ENCODE measurements at places on chromosomes 16 and 17. TPM values are rescaled to one million over a fixed set of nuclear protein-coding genes. Genes with fewer than 3 reads are reported as not detected.

DNA sequence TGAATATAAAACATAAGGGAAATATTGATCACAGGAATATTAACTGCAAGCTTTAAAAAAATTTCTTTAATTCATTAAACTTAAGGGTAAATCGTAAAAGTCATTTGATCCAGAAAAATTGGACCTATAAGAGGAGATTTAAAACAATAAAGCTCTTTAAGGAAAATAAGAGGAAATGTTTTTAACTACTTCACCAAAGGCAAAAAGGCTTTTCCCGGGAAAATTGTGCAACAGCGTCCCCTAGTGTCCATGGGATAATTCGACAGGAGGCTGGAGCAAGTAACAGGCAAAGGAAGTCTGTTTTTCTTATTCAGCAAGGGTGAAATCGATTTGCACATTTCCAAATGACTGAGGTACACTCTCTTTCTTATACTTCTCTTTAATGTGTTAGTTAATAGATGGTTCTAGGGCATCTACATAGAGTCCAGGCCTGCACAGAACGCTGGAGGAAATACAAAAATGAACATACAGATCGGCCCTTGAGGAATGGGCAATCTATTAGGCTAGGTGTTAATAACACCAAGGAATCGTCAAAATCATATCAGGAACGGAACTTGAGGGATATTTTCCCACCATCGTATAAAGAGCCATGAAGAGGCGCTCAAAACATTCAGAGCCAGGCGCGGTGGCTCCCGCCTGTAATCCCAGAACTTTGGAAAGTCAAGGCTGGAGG lies 61.4 kb downstream of the ZNF18 start:
- DNase-seq: no peak

GRCh38 chr16:28824717-28824973 lies 1.8 kb downstream of the ATXN2L start:
- no peak for DNase-seq

GRCh38 chr17:30573603-30574175 lies 96.5 kb downstream of the GOSR1 start:
- no peak for DNase-seq

DNA sequence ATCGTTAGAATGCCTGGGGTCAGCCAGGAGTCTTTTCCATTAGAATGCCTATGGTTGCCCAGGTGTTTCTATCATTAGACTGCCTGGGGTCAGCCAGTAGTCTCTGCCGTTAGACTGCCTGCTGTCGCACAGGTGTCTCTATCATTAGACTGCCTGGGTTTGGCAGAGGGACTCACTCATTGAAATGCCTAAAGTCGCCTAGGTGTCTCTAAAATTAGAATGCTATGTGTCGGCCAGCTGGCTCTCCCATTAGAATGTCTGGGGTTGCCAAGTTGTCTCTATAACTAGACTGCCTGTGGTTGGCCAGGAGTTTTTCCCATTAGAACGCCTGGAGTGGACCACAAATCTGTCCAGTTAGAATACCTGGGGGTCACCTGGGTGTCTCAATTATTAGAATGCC lies 2266.5 kb downstream of the TP53TG3F start:
- DNase-seq: no peak

GRCh38 chr16:1909561-1910231 lies 8.5 kb downstream of the HS3ST6 start:
- DNase-seq: peak; percentile 54

DNA sequence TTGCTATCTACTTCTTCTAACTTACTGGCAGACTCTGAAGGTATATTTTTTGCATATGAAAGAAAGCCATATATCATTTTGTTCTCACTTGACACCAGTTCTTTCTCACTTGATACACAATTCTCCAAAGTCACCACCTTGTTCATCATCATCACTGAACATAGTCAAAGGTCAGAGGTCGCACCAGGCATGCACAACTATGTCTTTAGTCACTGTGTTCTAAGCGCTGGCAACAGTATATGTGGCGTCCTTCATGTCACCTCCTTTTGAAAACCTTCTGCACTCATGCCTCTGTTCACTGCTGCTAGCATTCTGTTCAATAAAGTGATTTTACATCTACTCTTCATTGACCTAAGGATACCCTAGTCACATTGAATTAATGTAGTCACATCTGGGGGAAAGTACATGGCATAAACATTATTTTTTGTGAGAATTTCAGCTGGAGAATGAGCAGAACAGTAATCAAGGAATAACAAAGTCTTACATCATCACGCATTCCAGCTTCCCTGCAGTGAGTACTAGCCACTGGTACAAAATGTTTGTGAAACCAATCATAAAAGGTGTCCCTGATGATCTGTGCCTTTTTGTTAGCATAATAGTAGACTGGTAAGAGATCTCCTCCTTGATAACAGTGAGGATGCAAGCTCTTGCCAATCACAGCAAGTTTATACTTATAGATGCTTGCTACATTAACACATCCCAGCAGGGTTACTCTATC lies 20.5 kb upstream of the TBX4 start:
- DNase-seq: no peak

GRCh38 chr16:58345574-58346354 lies 46.5 kb upstream of the GINS3 start:
- no peak for DNase-seq

PRSS36 gene
- total RNA-seq: 8.8 TPM

DVL2 gene
- 45.6 TPM for total RNA-seq

TEX19 gene
- total RNA-seq: not detected

KRTAP4-9 gene
- not detected for total RNA-seq

CYB561 gene
- 31.6 TPM for total RNA-seq

SPATA2L gene
- 13.4 TPM for total RNA-seq

HSPB9 gene
- total RNA-seq: not detected

Data from aorta (tissue), 5 donors.